ENCODE measurements at places on chromosomes 16 and 17.

- no peak for DNase-seq
Measured at GRCh38 chr16:87491522-87492290, 1.1 kb downstream of the ZCCHC14 start.

DNA sequence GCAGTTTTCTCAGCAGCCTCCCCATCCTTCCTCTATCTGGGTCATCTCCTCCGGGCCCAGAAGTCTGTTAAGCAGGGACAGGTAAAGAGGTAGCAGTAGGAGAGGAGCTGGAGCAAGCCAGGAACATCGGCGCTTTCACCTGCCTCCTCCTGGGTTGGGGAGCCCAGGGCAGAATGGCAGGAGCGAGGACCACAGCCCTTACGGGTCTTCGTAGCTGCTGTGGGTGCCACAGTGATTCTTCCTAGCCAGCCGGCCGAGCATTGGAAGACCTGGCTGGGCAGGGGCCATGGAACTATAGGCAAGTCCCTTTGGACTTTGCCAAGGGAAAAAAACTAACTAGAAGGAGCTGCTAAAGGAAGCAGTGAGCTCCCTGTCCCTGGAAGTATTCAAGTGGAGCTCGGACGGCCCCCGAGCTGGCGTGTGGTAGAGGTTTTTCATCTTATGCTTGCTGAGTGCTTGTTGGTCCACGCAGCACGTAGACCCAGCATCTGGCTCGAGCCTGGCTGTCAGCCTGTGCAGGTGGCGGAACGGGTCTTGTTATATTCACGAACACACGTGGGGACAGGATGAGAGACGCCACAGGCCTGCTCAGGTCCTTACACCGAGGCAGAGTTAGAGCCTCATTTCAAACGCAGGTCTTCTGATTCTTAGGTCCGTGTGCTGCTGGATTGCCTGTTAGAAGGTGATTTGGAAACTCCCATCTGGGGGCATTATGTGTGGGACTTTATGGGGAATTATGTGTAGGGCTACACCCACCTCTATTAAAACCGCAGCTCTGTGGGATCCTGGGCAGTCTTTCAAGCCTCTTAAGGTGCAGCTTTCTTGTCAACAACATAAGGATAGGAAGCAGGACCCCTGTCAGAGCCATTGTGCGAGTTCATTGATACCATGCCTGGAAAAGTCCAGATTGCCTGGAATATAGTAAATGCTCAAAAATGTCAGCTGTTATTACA is 54.8 kb downstream of the OR1D5 start:
- DNase-seq: no peak

GRCh38 chr17:44601973-44602372 is 44.7 kb downstream of the FZD2 start:
- no peak for DNase-seq

DNA sequence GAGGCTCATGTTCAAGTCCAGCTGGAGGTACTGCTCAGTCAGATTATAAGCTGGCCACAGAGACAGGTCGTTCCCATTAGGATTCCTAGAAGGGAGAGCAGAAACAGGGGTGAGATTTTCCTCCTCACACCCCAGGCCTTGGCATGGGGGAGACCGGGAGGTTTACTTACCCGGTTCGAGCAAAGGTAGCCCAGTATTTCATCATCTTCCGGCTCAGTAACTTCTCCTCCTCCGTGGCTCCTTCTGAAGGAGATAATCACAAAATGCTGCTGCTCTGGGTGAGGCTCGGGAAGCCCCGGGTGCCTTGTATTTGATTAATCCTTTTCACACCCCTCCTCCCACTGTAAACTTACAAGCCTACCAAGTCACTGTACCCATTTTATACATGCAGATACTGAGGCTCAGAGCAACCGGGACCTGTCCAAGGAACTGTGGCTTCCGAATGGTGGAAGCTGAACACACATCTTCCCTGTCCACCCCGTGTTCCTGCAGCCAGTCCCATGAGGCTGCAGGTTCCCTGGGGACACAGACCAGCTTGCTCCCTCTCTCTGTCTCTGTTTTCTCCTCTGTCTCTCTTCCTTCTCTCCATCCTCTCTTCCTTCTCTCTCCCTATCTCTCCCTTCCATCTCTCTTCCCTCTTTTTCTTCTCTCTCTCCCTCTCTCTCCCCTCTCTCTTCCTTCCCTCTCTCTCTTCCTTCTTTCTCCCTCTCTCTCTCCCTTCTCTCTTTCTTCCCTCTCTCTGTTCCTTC is 13.9 kb upstream of the CES1 start:
- no peak for DNase-seq

- DNase-seq: no peak
Measured at GRCh38 chr16:28009586-28010373, 53.7 kb downstream of the GSG1L start.

Data from natural killer cell treated with Interleukin-12 subunit alpha and Interleukin-12 subunit beta and Interleukin-15 and Interleukin-18, amount 100 ng/mL, for 72 hours (primary cell).